Stimulated activated CD4-positive, alpha-beta T cell treated with anti-CD3 and anti-CD28 coated beads, Interleukin-2, amount 100 ng/mL, for 24 hours (primary cell): ENCODE measurements at places on chromosomes 5 and 9.

DNA sequence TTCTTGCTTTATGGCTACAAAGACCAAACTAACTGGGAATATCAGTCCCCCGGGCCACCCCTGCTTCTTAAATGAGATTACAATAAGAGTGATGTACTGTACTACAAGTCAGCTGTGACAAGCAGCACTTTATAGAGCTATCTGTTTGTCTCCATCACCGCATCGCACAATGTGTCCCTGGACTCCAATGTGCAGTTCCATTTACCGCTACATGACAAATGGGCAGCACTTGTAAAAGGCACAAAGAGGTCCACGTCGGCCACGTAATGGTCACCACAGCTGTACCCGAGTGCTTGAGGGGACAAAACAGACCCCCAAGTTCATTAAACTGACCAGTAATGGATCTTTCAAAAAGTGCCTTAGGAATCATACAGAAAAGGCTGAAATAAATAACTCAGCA lies 54.1 kb downstream of the PSMB7 start:
- no peak for DNase-seq

GRCh38 chr5:161846746-161847145 lies 1.2 kb upstream of the GABRA1 start:
- DNase-seq, result no peak

DNA sequence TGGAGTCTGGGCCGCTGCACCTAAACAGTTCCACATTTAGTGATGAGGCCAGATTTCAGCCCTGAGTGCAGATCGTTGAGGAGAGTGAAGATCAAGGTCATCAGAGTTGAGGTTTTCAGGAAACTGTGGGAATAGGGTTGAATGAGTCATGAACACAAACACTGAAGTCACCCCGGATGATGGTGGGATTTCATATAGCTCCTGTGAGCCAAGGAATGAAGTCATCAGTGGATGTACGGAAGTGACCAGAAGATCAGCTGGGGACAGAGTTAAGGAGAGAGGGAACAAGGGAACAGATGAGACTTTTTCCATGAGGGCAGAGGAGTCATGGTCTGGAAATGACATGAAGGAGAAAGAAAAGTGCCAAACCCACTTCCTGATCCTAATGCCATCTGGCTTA lies 36.5 kb downstream of the PALM2AKAP2 start:
- no peak for DNase-seq

DNA sequence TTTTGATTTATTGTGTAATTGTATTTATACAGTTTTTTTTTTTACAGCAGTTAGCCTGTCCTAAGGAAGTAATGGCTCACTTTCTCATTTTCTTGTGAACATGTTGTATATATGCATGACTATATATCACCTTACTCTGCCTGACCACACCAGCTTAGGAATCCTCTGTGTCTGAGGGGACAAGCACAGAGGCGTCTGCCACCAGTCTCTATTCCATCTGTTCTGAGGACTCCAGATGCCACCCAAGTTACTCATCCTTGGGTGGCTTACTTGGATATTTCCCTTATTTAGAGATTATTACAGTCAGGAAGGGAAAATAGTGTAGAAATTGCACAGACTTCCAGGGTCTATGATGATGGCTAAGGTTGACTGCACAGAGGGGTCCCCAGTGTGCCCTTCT lies 256.3 kb upstream of the C9orf72 start:
- no peak for DNase-seq

- no peak for DNase-seq
These were observed 91.7 kb downstream of the MRPS30 start for GRCh38 chr5:44900273-44900954.
